ENCODE measurements at places on chromosomes 1 and 21.

DNA sequence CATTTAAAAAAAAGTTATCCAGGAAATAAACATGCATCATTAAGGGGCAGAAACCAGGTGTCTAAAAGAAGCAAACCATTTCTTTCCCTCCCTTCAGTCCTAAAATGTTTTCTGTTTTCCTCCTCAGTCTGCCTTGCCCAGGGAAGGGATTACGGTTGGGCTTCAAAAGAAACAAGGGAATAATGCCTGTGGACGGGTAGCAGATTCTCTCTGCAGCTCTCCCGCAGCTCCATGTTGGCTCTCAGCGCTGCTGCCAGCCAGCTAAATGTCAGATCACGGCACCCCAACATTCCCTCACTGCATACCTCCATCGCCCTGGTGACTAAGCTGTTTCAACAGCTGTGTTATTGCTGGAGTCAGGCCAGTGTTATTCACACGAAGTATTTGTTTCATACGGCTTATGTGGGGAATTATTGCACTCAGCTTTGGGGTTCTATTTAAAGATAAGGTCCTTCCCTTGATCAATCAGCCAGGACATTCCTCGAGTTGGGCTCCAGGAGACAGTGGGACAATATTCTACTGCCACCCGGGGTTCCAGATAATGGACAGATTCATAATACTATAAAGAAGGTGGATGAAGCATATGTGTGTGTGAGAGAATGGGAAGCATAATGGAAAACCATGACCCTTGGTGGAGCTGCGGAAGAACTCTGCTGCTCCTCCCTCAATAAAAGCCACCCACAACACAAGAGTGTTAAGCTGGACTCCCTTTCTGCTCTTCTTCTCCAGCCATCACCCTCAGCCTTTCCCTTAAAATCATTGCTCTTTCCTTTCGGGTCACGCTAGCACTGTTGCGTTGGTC lies 58.2 kb downstream of the WLS start:
- no peak for DNase-seq

- no peak for DNase-seq
These were observed 36.4 kb upstream of the TRABD2B start for GRCh38 chr1:48033495-48034045.

DNA sequence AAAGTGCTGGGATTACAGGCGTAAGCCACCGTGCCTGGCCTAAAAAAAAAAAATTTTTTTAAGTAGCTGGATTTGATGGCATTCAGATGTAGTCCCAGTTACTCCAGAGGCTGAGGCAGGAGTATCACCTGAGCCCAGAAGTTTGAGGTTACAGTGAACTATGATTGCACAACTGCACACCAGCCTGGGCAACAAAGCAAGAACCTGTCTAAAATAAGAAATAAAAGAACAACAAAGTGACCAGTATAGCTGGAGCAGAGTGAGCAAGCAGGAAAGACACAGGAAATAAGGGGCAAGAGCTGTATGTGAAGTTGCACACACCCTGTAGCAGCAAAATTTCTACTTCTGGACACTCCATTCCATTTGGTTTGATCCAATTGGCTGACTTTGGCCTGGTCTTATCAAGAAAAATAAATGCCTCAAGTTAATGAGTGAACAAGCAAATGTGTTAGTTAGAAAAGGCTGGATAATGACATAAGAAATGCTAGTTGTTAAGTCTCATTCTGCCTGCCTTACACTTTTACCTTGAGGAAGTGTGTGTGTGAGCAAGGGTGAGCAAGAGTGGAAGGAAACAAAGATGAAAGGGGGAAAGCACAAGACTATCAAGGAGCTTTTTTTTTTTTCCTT lies 7.9 kb downstream of the ATP5IF1 start:
- DNase-seq: no peak

DNA sequence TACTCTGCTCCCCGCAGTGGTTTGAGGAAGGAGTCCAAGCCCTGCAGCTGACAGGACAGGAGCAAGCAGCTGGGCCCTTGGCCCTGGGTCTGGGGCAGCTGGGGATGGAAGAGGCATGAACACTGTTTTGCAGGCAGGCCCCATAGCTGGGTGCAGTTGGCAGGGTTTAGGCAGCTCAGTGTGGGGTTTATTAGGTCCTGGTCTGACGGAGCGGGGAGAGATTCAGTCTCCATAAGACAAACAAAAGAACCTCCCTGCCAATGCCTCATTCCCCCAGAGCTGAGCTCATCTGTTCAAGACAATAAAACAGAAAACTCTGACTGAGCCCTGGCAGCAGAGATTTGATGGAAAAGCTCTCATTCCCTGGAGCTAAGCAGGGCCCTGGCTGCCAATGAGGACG lies 37.3 kb downstream of the OLFML2B start:
- no peak for DNase-seq

DNA sequence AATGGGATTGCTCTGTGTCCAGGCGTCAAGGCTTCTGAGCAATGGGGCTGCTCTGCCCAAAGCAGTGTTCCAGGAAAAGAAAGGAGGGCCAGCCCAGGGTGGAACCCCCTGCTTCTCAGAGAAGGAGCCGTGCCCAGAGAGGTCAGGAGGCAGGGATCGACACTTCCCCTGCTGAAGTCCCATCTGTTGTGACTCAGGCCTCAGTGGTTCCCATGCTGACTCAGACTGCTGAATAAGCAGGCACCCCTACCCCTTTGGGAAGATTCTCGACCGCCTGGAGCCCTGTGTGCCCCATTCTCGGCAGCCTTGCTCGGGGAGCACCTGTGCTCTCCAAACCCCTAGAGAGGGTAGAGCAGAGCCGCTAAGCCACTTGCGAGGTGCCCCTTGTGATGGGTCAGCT lies 23.9 kb downstream of the PKP1 start:
- no peak for DNase-seq

DNA sequence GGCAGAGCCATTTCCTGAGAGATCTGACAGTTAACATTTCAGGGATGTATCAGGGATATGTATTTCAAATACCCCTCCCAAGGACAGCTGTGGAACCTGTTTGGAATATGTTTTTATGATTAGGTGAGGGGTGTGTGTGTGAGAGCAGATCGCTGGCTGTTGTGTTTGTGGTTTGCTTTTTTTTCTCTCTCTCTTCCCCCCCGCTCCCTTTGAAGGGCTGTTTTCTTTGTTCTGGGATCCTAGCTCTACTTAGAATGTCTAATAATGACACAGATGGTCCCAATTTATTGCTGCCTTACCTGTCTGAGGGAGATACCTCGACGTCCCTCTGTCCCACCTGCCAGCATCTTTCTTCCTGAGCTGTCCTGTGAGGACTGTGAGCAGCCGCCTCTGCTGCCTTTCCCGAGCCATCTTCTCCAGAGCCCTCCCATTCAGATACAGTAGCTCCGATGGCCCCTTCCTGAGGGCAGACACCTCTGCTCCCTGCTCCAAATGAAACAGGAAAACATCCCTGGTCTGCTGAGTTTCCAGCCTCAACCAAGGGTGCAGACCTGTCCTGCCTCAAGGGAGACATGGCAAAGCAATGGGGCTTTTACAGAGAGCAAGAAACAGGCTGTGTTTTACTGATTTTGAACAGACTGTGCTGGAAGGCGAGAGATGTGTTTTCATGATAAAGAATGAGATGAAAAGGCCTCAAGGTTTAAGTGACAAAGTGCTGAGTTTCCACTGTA lies 138.0 kb upstream of the TNR start:
- no peak for DNase-seq

- no peak for DNase-seq
These were observed 53.1 kb downstream of the SH3GLB1 start for GRCh38 chr1:86757272-86757984.

GRCh38 chr1:116906812-116907211 lies 2.9 kb upstream of the PTGFRN start:
- no peak for DNase-seq

DNA sequence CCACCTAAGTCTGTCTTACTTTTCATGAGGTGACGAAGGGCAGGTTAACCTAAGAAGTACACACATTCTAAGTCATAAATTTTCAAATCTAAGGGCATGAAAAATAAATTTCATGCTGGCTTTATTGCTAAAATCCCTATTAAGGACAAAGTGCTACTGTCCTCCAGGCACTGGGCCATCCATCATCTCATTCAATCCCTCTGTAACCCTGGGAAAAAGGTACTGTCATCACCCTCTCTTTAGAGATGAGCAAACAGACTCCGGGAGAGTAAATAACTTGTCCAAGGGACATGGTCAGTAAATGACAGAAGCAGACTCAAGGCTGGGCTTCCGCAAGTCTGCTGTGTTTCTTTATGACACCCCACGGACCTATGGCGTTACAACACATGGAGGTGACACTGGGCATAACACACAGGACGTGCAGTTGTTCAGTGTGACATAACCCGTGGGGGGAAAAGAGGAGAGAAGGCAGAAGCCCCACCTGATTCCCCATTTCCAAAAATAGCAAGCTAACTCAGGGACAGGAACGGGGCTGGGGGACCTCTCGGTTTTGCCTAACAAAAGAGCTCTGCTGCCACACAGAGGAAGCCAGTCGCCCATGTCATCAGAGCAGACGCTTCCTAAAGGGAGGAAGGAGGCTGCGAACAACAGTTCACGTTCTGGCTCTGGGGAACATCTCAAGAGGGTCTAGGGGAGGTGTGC lies 12.5 kb upstream of the SRM start:
- no peak for DNase-seq

GRCh38 chr1:211975152-211975941 lies 60.0 kb downstream of the INTS7 start:
- DNase-seq: no peak

All from stimulated activated CD8-positive, alpha-beta memory T cell treated with anti-CD3 and anti-CD28 coated beads, Interleukin-15, amount 100 ng/mL, for 48 hours (primary cell).